H7 (cell line): ENCODE measurements at places on chromosomes 7 and 10.

DNA sequence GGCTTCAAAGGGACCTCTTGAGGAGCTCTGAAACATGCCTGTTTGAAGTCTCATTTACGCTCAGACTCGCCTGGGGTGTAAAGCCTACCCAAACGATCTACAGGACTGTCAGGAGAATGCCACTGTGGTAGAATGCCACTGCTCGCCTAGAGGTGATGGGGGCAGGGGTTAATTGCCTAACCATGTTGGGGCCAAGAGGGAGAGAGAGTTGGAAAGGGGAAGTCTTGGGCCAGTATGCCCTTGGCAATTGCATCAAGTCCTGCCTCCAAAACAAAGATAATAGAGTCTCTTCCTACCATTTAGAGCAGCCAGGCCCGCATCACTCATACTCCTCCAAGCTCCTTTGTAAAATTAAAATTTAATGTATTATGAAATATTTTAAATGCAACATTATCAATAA is 25.2 kb downstream of the CDK1 start:
- DNase-seq: no peak

GRCh38 chr7:56009695-56010094 is 41.5 kb downstream of the PSPH start:
- no peak for DNase-seq

- DNase-seq: no peak
Measured at GRCh38 chr7:116316838-116317628, 106.7 kb downstream of the TES start.

- DNase-seq: no peak
Measured at GRCh38 chr7:71144963-71145362, 13.0 kb downstream of the GALNT17 start.

DNA sequence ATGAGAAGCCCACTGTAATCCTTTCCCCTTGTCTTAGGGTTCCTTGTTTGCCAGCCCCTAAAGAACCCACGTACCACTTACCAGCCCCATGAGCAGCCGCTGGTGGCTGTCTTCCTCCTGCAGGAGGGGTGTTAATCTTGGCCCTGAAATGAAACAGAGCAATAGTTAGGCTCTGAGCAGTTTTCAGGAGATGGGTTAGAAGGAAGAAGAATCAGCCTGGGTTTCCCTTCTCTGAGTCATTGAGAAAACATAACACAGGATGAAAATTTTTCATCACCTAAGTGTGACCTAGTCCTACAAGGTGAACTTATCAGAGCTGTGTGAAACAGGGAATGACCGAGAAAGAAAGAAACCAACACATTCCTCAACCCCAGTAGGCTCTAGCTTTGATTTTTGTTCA is 90.0 kb downstream of the GSAP start:
- no peak for DNase-seq
